ENCODE measurements at places on chromosomes 7 and 10.
A peak's percentile ranks its signal among the peaks of the same experiment; 100 is the strongest.

DNA sequence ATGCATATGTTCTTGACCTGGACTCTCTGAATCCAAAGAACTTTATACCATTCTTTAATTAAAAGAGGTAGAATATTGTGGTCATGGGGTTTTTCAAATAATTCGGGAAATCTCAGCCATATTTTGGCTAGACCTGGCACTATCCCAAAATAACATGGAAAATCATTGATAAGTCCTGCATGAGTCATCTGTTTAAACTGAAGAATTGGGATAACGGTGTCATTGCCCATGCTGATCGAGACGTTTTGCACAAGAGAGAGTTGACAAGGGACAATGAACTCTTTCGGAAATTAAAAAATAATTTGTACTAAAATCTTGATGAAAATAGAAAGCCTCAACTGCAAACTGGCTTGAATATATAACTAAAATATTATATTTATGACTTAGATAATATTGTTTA lies 19.9 kb upstream of the ABCB4 start:
- no peak for DNase-seq

DNA sequence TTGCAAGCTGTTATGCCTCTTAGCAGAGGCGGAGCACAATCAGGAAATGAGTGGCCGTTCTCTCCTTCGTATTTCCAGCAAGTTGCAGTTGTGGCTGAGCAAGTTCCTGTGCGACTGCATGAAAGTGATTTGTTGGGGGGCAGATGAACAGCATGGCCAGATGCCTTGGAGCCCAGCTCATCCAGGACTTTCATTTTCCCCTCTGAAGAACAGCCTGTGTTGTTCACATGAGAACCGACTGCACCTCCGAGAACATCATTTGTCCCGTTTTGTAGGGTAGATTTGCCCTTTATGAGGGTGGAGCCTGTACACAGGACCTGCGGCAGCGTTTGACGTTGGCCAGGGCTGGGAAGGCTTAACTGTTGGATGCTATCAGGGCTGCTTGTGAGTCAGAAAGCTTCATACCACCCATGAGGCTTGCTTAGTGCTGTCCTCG lies 4.4 kb downstream of the BAG3 start:
- peak; percentile 55 for DNase-seq

DNA sequence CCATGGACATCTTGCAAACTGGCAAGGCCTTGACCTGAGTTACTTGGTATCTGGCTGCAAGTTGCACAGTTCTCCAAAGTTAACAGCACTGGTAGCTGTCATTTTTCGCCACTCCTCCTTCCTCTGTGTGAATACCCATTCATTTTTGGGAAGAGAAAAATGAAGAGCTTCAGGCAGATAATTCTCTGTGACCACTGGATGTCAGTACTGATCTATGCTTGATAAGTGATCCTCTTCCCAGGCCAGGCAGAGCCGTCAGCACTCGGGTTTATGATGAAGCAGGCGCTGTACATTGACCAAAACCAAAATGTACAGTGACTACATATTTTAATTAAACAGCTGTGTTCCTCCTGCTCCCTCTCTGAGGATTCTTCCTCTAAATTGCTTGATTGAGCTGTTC lies 55.9 kb upstream of the PDZD8 start:
- DNase-seq: no peak

DNA sequence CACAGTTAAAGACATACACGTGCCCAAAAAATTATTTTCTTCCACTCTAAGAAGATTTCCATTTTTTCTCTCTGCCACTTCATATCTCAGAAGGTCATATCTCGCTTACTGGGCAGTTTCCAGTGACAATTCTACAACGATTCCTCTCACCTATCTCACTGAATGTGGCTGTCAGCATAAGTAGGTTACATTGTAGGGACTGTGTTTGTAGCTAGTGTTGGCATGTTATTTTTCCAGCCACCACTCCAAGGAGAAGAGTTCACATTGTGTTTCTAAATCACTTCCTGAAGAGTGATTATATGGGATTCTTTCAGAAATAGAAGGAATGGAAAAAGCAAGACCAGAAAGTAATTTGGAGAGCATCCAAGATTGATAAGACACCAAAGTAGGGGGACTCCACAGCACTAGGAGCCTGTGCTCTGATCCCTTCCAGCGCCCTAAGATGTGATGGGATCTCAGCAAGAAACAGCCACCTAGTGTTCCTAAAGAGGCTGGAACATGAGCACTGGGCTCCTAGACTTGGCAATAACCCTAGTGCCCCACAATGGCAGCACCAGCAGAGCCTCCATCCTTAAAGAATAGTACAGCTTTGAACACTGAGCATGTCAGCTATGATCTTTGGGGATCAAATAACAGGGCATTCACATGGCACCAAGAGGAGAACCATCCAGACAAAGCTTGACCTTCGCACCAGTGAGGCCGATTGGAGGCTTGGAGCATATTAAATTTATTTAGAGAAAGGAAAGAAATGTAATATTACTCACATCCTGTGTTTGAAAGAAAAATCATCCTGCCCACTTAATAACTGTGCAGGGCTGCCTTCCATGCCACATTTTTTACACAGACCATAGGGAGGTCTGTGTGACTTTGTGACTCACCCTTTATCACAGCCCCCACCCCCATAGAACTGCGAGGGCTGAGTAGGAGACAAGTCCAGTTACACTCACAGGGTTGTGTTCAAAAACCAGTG lies 51.8 kb downstream of the CAV1 start:
- DNase-seq: peak; percentile 58

- DNase-seq: no peak
These were observed 85.2 kb downstream of the CDH23 start for GRCh38 chr10:71481746-71482410.

DNA sequence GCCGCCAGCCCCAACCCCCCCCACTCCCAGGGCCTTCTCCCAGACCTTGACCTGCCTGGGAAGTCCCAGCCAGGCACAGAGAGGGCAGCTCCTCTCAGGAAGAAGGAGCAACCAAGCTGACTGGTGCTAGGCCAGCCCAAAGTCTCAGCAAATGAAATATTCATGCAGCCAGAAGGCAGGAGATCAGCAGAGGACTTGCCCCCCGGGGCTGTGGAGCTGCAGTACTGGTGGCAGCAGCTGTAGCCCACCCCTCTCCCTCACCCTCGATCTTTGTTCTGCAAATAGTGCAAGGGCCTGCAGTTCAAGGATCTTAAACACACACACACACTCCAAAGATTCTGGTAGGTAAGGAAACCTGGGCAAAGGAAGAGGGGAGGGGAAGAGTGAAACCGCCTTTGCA lies 3.5 kb upstream of the SRRM3 start:
- no peak for DNase-seq

DNA sequence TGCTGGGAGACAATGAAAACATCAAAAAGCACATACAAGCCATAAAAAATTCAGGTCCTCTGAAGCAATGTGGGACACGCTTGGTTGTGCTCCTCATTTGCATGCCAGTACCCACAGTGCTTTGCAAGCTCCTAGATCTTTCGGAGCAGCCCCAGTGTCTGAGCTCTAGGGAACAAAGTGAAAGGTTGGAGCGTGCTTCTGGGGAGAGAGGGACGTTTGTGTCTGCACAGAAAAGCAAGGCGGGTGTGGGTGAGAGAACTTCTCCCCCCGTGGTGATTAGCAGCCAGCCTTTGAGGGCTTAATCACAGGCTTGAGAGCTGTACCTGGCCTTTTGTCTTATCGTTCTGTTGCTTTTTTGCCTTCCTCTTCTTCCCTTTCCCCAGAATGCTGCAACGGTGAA lies 76.7 kb upstream of the HABP2 start:
- DNase-seq: no peak

Data from AG08396 (cell line).